ENCODE measurements at places on chromosomes 3 and 15. TPM values are rescaled to one million over a fixed set of nuclear protein-coding genes. Genes with fewer than 3 reads are reported as not detected.

LMAN1L gene
- polyA plus RNA-seq = not detected

GRCh38 chr3:151145713-151146070 lies 57.3 kb downstream of the GPR171 start:
- no peak overlapping the region for H3K27ac ChIP-seq
- H3K4me1 ChIP-seq = no peaks in the 10 kb centered on the region
- no peak overlapping the region for H3K4me3 ChIP-seq
- peaks cover 2% of the 10 kb centered on the region for H3K27me3 ChIP-seq

CFAP92 gene
- not detected for polyA plus RNA-seq

THRB gene
- not detected for polyA plus RNA-seq

GRCh38 chr3:108202080-108202479 lies 20.1 kb downstream of the IFT57 start:
- peaks cover 15% of the 10 kb centered on the region for H3K4me1 ChIP-seq
- no peak for DNase-seq
- no peak overlapping the region for H3K27ac ChIP-seq

DNA sequence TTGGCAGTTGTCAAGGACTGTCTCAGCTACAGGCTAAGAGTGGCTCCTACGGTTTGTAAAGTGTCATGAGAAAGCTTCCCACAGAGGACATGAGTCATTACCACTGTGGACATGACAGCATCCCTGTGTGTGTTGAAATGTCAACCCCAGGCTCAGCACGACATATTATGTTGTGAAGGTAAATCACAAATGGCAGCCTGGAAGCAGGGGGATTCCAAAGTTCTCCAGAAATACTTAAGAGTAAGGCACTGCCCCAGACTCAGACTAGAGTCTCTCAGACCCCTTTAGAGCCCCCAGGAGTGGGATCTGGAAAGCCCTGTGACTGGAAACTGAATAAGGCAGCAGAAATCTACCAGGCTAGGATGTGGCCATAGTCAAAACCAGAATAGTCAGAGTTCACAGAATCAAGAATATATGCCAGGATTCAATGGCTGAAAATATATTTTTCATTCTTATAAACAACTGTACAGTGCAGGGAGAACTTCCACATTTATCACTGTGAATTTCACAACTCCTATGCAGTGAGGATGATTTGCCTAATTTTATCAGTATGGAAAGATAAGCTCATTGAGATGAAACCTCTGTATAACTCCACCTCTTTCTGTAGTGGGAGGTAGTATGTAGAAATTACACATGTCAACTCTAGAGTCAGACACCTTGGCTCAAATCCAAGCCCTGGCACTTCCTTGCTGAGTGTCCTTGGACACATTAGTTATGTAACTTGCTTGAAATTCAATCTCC lies 237.1 kb upstream of the CFAP20DC start:
- H3K4me1 ChIP-seq = peaks cover 18% of the 10 kb centered on the region
- H3K4me3 ChIP-seq = no peak overlapping the region
- peak; percentile 2 for DNase-seq
- H3K27ac ChIP-seq = no peak overlapping the region

TMEM158 gene
- polyA plus RNA-seq = not detected

DNA sequence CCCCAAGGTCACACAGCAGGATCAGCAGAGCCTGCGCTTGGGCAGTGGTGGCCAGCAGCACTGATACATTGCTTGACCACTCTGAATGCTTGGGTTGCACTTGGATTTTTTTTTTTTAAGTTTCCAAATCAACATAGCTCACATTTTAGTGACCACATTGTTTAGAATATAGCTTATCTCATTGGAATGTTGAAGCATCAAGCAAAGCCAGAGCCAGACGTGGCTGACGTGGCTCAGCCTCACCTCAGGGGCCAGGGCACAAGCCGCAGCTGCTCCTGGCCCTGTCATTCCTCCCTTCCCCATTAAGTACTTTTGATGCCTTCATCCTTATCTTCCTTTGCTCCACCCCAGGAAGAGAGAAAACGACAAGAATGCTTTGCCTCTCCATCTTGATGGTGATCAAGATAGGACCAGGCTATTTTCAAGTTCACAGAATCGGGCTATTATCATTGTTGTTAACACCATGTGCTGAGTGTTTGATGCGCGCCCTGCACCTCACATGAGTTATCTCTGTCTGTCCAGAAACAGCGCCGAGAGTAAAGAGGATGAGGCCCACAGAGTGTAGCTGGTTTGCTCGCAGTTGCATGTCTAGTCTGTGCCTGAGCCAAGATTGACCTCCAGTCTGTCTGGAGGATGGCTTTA lies 75.8 kb downstream of the AAGAB start:
- H3K27me3 ChIP-seq = peaks cover 7% of the 10 kb centered on the region
- H3K4me3 ChIP-seq = no peak overlapping the region
- peaks cover 34% of the 10 kb centered on the region for H3K36me3 ChIP-seq
- H3K4me1 ChIP-seq = peaks cover 32% of the 10 kb centered on the region

GRCh38 chr15:98233873-98234272 lies 273.4 kb downstream of the ARRDC4 start:
- peaks cover 12% of the 10 kb centered on the region for H3K27me3 ChIP-seq
- H3K4me1 ChIP-seq = no peaks in the 10 kb centered on the region
- no peak overlapping the region for H3K27ac ChIP-seq
- no peak overlapping the region for H3K4me3 ChIP-seq
- no peaks in the 10 kb centered on the region for H3K36me3 ChIP-seq

DNA sequence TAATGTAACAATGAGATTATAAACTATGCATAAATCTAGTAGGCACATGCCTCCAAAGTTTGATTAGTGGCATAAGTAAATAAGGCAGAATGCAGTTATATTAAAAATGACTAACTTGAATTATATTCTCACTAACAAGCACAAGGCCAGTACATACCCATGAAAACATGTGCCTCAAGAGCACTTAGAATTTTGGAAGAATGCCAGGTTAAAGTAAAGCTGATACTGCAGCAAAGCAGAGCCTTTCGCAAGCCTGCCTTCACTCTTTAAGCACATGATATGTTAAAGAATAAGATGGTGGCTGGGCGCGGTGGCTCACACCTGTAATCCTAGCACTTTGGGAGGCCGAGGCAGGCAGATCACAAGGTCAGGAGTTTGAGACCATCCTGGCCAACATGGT lies 49.0 kb downstream of the KBTBD12 start:
- peaks cover 2% of the 10 kb centered on the region for H3K27me3 ChIP-seq
- no peak overlapping the region for H3K27ac ChIP-seq
- no peaks in the 10 kb centered on the region for H3K36me3 ChIP-seq
- no peak overlapping the region for H3K4me3 ChIP-seq

DNA sequence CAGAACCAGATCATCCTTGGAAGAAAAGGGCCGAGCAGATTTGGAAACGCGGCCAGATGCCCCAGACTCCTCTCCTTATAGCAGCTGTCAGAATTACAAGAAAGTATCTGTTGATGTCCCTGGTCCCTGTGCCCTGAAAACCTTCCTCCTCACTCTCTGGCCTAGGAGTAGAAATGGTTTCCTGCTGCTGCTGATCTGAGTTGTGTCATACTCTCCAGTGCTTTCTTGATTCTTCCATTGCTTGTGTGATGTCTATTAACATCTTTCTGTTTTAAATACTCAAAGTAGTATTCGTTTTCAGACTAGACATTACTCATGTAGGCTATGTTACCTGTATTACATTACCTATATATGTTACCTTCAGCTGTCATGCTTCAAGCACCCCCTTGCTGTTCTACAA lies 26.8 kb upstream of the HERC1 start:
- peaks cover 12% of the 10 kb centered on the region for H3K4me1 ChIP-seq
- no peak for DNase-seq
- no peak overlapping the region for H3K4me3 ChIP-seq
- no peaks in the 10 kb centered on the region for H3K36me3 ChIP-seq
- peak overlapping the region; percentile 29 for H3K27ac ChIP-seq

DNA sequence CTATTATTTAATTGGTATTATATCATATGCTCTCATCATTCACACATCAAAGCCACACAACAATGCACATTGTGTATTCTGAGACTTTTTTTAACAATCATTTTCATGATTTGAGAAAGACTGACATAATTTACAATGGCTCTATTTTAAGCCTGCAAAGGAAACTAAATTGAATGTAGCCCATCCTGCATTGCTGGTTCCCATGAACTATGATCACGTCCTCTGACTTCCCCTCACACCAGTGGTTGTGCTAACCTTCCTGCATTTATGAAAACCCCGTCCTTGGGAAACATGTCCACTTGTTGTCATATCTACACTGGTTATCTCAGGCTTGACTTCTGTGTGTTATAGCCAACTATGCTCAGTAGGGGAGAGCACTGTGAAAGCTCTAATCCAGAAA lies 546.2 kb downstream of the MECOM start:
- H3K36me3 ChIP-seq = no peaks in the 10 kb centered on the region
- no peaks in the 10 kb centered on the region for H3K27me3 ChIP-seq
- H3K27ac ChIP-seq = no peak overlapping the region
- no peak overlapping the region for H3K4me3 ChIP-seq
- no peaks in the 10 kb centered on the region for H3K4me1 ChIP-seq
- no peak for DNase-seq

- no peak for DNase-seq
- H3K36me3 ChIP-seq = no peaks in the 10 kb centered on the region
- H3K27me3 ChIP-seq = peaks cover 2% of the 10 kb centered on the region
- no peaks in the 10 kb centered on the region for H3K4me1 ChIP-seq
- no peak overlapping the region for H3K4me3 ChIP-seq
Measured at GRCh38 chr3:13215940-13216546, 142.8 kb upstream of the IQSEC1 start.

TMEM207 gene
- not detected for polyA plus RNA-seq

ZNF619 gene
- polyA plus RNA-seq = 4.7 TPM

DNA sequence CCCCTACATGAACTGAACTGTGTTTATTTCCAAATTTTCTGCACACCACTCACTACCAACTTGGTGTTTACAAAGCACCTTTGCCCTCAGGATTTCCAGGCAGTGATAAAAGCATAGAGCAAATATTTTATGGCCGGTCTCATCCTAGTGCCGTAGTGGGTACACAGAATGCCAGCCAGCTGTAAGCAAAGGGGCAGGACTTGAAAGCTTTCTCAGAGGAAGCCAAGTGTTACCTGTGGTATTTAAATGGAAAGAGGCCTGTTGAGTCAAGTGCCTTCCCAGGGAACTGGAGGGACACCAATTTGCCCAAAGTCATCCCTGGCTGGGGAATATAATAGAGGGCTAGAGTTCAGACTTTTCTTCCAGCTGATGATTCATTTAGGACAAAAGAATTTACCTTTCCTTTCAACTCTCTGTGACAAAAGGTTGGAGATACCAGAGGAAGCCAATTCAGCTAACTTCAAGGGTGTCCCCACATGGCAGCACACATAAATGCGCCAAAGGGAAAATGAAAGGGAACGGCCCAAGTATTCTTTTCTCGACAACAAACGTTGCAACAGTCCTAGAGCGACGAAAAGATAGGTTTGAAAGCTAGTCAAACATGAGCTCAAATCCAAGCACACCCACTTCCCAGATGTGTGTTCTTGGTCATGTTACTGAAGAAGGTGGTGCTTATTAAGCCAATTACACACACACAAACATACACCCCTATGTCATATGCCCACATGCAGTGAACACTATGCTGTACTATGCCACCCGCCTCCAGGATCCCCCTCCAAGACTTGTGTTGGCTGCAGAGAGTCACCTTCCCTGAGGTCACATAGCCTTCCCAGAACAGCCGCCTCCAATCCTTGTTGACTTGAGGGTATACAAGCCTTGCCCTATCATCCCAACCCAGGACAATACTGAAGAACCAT lies 27.7 kb downstream of the MAGI1 start:
- no peak overlapping the region for H3K27ac ChIP-seq
- H3K4me3 ChIP-seq = no peak overlapping the region
- no peaks in the 10 kb centered on the region for H3K4me1 ChIP-seq
- no peaks in the 10 kb centered on the region for H3K36me3 ChIP-seq
- DNase-seq = no peak

SATB1 gene
- polyA plus RNA-seq = 100.0 TPM

- DNase-seq = no peak
- peaks cover 2% of the 10 kb centered on the region for H3K27me3 ChIP-seq
- peaks cover 6% of the 10 kb centered on the region for H3K4me1 ChIP-seq
- no peak overlapping the region for H3K27ac ChIP-seq
- H3K36me3 ChIP-seq = no peaks in the 10 kb centered on the region
Measured at GRCh38 chr15:89754361-89755154, 3.5 kb upstream of the MESP1 start.

CCDC80 gene
- polyA plus RNA-seq = 0.20 TPM

NDN gene
- polyA plus RNA-seq = 2.0 TPM

Measured in immature natural killer cell (primary cell).